Kidney (tissue), 22 donors: ENCODE measurements at places on chromosomes 4 and X. TPM values are rescaled to one million over a fixed set of nuclear protein-coding genes. Genes with fewer than 3 reads are reported as not detected.

DNA sequence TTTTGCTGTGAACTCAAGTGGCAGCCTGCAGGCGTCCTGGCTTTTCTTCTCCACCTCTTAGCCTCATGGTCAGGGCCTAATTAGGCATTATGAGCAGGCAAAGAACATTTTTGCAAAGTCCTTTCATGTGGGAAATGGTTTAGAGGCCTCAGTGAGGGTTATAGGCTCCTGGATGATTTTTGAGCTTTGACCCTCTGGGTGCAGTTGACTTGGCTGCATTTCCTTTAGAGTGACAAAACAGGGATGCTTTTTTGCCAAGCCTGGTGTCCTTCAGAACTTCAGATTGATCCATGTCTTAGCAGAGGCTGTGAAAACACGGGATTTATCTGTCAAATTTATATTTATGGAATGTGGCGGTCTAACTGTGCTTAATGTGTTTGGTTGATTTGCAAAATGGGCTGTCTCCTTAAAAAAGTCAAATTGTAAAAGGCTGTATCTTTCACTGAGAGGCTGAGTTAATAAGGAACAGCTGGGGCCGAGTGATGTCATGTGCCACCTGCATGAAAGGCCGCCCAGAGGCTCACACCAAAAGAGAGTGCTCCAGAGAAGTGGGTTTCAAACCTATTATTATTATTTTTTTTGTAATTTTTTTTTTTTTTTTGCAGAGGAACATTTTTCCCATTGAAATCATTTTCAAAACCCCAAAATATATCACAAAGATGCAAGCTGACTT, 192.2 kb upstream of the ARX start:
- DNase-seq, result no peak

GRCh38 chr4:109708990-109709389, 5.7 kb upstream of the CASP6 start:
- DNase-seq, result no peak

DNA sequence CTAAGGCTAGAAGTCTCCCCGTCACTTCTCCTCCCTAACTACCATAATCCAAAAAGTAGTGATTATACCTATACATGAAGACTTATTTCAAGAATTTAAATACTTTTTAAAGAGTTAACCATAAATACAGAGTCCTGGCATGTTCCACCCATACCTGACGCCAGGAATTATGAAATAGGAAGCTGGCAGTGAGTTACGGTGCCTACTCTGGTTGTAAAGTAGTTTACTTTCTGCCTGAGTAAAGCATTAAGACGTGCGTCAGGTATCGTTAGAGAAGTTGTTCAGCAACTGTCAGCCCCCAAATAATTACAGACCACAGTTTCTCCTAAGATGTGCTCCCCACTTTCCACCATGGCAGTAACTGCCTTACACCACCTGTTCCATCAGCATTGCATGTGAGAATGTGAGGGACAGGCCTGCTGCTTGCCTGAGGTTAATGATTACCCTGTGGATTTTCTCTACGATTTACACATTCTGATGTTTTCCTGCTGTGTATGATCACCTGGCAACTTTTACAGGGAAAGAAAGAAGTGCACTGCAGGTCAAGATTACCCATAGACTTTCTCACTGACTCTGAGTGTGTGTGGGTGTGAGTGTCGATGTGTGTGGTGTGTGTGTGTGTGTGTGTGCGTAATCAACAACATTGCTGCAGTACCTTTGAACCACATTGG, 92.3 kb upstream of the SLC7A11 start:
- peak; percentile 74 for DNase-seq

DNA sequence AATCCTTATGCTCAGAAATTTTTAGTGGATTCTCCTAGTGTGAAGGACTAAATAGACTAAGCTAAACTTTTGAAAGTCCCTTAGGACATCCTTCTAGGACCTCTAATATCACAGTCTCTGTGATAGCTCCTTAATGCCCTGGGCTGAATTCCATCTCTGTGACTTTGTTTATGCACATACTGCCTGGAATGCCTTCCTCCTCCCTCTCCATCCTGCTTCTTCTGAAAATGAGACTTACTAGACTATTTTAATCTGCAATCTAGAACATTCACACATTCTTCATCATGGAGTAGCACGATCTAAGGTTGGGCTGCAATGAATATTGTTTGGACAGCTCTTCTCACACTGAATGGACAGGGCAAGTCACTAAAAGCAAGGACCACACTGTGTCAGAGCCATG, 65.0 kb upstream of the MSX1 start:
- no peak for DNase-seq

DNA sequence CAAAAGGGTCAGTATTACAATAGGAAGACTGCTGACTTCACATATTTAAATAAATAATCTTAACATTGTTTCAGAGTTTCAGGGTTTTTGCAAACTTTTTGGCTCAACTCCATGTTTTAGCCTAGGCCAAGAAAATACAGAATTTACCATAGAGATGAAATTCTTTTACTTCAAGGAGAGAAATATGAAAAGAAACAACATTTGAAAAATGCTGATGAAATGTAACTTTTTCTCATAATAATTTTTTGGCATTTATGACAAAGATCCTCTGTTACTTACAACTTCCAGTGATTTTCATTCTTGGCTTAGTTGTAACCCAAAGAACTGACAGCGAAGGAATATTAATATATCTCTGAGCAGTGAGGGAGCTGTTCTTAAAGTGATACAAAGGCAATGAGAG, 316.1 kb upstream of the EMCN start:
- no peak for DNase-seq

DNA sequence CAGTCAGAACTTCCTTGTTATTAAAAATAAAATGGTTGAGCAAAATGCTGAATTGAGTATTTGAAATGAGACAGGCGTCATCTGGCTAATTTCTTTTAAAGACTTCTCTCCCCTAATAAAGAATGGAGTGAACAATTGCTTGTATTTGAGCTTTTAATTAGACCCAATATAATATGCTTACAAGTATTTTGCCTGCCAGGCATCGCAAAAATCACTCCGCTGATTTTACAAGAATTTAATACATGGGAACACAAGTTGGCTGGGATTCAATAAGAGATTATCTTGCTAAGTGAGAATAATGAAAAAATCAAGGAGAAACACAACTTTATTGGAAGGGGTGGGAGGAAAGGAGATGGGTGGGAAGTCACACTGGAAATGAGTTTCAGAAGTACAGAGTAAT, 52.3 kb downstream of the KLF3 start:
- DNase-seq, result no peak

DNA sequence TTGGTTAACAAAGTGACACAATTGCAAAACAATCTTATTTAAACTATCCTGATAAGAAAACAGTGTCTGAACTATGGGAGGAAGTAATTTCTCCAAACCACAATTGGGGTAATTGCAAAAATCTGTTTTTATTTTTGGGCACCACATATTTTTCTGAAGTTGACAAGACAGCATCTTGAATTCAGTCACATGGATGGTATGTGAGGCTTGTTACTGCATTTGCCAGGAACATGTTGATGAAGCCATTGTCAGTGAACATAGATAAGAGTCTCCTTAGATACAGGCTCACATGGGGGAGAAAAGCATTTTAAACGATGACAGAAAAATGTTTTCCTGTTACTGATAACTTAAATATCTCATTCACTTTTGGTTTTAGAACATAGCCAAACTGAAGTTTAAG, 5.5 kb upstream of the USP53 start:
- no peak for DNase-seq

- DNase-seq, result no peak
Observed at GRCh38 chr4:115515366-115515765, 401.9 kb upstream of the NDST4 start.

- DNase-seq, result no peak
Observed at GRCh38 chrX:140104760-140105159, 139.4 kb upstream of the CXorf66 start.

DNA sequence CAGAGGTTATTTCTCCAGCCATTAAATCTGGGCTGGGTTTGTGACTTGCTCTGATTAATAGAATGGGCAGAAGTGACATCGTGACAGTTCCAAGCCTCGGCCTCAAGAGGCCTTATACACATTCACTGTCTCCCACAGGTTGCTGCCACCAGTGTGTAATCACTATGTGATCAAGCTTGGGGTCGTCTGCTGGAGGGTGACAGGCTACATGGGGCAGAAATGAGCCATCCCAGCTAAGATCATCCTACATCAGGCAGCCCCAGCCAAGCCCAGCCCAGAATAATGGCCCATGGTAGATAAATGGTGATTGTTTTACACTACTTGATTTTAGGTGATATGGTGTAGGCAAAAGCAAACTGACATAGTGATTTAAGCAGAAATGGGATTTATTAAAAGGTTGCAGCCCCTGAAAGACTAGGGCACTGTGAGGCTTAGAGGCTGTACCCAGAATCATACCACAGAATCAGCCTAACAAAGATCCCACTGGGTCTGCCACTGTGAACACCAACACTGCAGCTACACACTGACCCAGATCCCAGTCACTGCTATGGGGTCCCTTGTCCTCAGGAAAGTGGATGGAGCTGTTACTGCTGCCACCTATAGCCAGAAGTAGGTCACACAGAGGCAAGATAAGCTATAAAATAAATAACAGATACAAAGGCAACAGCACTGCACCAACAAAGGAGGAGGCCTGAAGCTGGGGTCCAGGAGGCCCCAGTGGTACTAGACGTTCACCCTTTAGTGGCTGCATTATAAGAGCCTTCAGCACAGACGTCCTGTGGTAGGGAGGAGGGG, 159.6 kb upstream of the RBPJ start:
- peak; percentile 17 for DNase-seq

DNA sequence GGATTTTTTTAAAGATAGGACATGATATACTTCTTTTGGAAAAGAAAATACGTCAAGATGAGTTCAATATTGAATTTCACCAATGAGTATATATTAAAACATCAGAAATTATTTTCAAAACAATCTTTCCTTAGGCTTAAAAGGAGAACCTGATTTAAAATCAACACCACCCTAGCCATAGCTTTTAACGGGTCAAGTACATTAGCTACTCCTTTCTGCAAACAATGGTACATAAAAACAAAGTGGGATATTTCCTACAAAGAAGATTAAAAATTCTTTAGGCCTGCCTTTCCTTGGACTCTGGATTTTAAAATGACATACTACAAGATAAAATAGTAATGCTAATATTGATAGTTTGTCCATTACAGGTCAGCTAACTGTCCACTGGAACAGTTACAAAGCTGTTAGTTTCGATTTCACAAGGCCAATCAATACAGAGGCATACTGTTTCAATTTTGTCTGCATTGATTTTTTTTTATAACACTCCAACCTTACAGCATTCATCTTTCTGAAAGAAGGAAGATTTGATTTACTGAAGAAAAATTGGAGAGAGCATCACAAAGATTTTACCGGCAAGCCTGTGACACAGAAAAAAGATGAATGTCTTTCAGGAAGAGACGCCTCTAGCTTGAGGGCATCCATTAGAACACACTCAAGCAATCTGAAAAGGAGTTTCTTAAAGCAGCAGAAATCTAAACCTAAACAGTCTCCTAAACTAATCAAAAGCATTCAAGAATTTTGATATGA, 97.2 kb downstream of the MAB21L2 start:
- no peak for DNase-seq

DNA sequence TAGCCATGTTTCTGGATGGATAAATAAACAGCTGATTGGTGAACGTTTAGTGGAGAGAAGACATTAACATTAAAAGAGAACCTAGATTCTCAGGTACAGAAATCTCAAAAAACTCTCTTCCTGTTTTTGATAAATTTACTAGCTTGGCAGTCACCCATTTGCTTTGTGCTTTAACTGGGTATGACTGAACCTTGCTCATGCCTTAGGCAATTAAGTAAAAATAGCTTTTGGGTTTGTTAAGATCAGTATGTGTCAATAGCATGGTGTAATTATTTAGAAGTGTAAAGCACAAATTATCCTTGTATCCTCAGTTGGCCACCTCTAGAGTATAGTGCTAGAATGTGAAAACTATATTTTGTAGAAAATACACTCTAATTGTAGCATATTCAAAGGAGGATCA, 200.0 kb downstream of the CFAP299 start:
- DNase-seq, result no peak

GRCh38 chr4:156390599-156391324, 437.1 kb upstream of the CTSO start:
- DNase-seq, result no peak

- no peak for DNase-seq
Observed at GRCh38 chrX:78979789-78980464, 34.7 kb downstream of the P2RY10 start.

- DNase-seq, result no peak
Observed at GRCh38 chrX:23668335-23668734, 1.0 kb downstream of the PRDX4 start.

- DNase-seq, result no peak
Observed at GRCh38 chr4:161799710-161800109, 364.1 kb downstream of the FSTL5 start.

- no peak for DNase-seq
Observed at GRCh38 chr4:122082661-122083060, 69.5 kb upstream of the BLTP1 start.

GRCh38 chrX:32673193-32673592, 538.2 kb downstream of the DMD start:
- DNase-seq, result peak; percentile 4

DNA sequence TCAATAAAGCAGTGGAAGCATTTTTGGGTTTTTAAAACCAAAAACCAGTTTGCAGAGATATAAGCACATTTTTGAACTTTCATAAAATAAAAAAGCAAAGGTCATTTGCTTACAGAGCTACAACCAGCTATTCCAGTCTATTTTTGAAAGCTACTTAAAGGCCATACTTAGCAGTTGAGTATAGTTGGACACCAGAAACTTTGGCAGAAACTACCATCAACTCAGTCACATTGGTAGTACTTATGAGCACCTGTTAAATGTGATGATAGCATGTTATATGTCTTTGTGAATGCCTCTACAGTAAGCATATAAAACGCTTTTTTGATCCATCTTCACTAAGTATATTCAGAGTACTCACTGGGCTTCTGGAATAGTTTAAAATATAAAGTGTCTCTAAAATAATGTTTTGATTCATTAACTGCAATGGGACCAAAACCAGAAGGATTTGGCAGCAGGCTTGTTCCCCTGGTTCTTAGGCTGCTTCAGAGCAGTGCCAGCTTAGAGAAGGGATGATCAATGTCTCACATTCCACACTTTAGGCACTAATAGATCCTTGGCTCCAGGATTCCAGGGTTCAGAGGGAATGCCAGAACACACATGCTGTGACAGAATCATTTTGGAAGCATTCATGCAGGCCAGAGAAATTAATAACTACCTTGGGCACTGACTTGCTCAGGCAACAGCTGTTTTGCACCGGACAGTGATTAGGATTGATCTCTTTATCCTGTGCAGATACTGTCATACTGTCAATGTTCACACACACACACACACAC, 103.9 kb downstream of the IQCM start:
- DNase-seq, result no peak

DNA sequence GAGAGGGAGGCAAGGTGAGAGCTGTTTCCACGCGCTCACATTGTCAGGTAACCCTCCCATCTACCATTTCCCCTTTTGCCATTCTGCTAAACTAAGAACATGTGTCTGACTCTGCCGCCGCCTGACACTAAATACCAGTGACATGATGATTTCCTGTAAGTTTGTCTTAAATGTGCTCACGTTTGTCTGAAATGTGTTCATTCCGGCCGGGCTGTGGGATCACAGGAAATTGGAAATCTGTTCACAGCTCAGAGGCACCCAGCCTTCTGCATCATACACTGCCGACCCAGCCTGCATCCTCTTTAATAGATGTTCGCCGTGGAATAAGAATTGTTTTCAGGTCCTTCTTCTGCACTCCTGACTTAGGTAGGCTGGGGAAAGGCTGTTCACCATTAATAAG, 336.2 kb upstream of the PPARGC1A start:
- no peak for DNase-seq

The CAPN6 gene
- polyA plus RNA-seq, result 5.5 TPM

The ADH6 gene
- 39.2 TPM for polyA plus RNA-seq

The S100G gene
- polyA plus RNA-seq, result not detected

The SSX1 gene
- polyA plus RNA-seq, result not detected

The MAGEC3 gene
- not detected for polyA plus RNA-seq

The GNL3L gene
- polyA plus RNA-seq, result 2.5 TPM

The TEX13D gene
- polyA plus RNA-seq, result not detected

The SPOCK3 gene
- 0.84 TPM for polyA plus RNA-seq

The TIMM17B gene
- 109 TPM for polyA plus RNA-seq
